ENCODE measurements at places on chromosomes 2 and 18.

DNA sequence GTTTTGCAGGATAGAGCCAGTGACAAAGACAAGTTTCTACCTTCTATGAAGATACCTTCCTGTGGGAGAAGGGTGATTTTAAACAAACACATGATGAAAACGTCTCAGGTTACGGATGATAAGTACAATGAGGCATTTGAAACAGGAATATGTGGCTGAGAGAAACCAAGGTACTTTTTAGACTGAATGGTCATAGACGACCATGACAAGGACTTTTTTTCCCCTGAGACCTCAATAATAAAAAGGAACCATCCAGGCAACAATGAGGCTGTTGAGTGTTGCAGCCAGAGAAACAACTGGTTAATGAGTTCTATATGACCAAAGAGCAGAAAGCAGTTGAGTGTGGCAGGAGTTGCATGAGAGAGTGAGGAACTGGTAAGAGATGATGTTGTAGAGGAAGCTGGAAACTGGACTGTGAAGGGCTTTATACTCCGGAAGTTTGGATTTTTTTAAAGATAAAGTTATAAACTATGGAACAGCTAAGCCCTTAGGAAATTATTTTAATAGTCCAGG lies 306.1 kb upstream of the CYRIA start:
- DNase-seq: no peak

GRCh38 chr2:39150102-39150562 lies 29.3 kb upstream of the SOS1 start:
- DNase-seq: no peak

DNA sequence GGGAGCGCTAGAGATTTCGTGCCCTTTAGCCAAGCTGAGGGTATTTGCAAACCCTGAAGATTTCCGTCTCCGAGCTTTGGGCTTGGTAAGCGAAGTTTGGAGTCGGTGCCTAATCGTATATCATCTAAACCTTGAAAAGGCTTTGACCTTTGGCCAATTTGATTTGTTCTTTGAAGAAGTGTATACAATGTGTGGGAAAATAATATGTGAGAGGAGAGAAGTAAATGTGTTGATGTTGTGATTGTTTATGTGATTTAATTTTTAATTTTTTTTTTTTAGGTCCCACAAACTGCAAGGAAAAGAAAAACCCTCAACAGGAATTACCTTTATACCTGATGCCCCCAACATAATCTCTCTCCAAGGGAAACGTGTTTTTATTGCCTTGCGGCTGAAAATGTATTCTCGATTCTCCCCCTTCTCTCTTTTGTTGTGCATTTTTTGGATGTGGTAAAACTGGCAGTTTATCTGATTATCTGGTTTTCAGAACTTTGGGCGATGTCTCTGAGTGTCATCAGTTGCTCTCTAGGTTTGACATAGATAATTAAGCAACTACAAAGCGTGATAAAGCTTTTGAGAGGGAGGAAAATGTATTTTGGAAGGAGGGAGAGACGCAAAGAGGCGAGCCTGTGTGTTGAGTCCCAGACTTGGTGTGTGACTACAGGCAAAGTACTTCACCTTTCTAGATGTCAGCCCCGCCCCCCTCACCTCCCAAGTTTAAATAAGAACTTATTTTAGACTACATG lies 912 bp upstream of the FBXO11 start:
- no peak for DNase-seq

- no peak for DNase-seq
Observed at GRCh38 chr2:27935026-27935425, 44.5 kb downstream of the BABAM2 start.

- no peak for DNase-seq
Observed at GRCh38 chr18:35634323-35634722, 52.8 kb downstream of the GALNT1 start.

GRCh38 chr2:8506746-8507145 lies 175.1 kb upstream of the ID2 start:
- DNase-seq: no peak

DNA sequence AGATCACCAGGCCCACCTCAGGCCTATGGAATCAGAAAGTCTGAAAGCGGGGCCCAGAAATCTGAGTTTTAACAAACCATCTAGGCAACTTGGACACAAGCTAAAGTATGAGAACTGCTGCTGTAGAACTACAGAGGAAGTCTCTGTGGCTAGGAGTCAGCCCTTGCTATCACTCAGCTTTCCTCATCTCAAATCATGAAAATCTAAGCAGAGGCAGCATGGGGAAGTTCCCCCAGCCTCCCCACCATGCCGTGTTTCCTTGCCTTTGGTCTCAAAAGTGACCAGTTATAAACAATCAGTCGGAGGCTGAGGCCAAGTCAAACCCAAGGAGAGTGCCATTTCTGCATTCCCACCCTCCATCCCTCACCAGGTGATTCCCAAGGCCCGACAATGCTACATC lies 404.7 kb downstream of the BCL11A start:
- DNase-seq: no peak

Measured in activated gamma-delta T cell (primary cell).